ENCODE measurements at places on chromosomes 7 and 10.

DNA sequence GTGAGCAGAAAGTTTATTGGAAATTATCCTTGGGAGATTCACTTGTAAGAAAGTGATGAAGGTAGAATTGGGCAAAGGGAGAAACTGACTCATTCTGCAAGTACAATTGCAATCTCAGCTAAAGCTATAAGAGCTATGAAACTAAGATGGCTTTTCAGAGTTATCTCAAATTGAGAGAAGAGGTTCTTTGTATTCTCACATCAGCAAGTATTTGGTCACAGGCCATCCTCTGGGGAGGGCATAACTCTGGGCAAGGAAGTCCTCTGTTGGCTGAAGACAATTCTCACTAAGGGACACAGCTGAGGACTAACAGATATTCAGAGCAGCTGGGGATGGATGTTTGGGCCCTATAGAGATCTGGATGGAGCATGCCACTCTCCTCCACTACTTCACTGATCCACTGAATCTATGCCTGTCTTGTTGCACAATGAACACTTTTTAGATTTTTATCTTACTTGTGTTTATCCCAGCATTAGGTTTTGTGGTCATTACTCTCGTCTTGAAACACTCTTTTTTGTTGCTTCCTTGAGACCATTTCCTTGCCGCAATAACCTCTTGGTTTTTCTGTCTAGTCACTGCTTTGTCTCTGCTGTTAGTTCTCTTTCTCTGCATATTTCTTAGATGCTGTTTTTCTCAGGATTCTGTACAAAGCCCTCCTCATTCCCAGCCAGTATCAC, 115.1 kb downstream of the GNAI1 start:
- no peaks in the 10 kb centered on the region for H3K27me3 ChIP-seq
- H3K4me3 ChIP-seq = no peak overlapping the region
- H3K36me3 ChIP-seq = no peaks in the 10 kb centered on the region
- no peak overlapping the region for H3K27ac ChIP-seq
- no peak for DNase-seq
- no peaks in the 10 kb centered on the region for H3K4me1 ChIP-seq

DNA sequence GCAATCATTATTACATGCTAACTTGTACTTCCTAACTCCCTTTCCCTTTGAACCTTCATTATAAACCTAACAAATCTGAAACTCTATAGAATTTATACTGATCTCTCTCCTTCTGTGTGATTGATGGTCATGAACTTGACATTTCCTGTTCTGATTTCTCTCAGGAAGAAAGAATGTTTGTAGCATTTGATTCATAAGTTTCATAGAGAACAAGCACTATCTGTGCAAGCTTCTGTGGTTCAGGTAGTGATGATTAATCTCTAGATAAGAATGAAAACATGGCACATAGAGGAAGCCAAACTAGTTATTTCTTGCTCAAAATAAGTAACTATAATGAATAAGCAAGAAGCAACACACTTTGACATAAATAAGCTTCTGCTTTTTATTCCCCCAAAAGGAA, 34.2 kb downstream of the TFPI2 start:
- no peaks in the 10 kb centered on the region for H3K27me3 ChIP-seq
- no peak for DNase-seq
- no peaks in the 10 kb centered on the region for H3K36me3 ChIP-seq
- H3K4me1 ChIP-seq = no peaks in the 10 kb centered on the region
- no peak overlapping the region for H3K4me3 ChIP-seq

DNA sequence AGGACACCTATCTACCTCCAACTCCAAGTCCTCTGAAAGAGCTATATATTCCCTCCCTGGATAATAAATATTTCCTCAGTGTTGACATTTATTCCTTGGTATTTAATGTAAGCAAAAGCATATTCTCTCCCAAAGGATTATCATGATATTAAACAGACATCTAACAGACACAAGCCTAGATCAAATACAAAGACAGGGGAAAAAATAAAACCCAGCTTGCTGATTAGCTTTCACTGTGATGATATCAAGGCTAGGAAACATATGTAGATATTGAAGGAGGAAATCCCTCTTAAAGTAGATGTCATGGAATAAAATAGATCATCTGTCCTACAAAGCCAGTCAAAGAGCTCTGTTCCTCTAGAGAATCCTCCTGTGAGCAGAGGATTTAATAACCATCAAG, 95.2 kb downstream of the CRPPA start:
- H3K27ac ChIP-seq = no peak overlapping the region
- no peaks in the 10 kb centered on the region for H3K36me3 ChIP-seq
- H3K4me3 ChIP-seq = no peak overlapping the region
- H3K4me1 ChIP-seq = peaks cover 8% of the 10 kb centered on the region
- no peak for DNase-seq

- no peaks in the 10 kb centered on the region for H3K27me3 ChIP-seq
- peaks cover 20% of the 10 kb centered on the region for H3K4me1 ChIP-seq
Observed at GRCh38 chr7:143304938-143305337, 11.0 kb upstream of the CLCN1 start.

DNA sequence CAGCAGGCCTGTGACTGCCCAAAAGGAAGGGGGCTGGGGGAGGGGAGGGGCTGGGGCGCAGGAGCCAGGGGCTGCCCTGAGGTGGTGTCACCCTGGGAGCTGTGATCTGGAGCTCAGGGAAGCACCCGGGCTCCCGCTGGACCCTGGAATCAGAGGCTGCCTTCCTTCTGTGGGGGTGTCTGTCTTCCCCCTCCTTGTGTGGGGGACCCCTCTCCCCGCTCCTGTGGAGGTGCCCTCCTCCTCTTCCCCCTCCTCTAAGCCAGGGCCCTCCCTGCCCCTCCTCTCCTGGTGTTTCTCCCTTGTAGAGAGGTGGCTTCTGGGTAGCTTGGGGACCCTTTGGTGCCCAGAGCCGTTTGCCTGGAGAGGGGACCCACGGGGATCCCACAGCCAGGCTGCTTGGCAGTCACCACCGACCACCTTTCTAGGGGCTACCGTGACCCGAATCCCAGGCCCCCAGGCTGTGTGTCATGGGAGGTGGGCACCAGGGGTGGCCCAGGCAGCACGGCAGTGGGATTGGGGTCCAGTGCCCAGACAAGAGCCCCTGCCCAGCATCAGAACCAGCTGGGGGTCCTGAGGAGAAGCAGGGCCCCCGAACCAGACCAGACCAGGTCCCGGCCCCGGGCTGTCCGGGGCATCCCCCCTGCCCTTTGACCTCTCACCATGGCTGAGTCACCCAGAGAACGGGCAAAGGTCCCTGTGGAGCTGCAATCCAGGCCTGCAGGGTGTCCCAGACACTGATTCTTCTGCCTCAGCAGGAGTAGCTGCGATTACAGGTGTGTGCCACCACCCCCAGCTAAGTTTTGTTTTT, 741 bp downstream of the PRAP1 start:
- no peak overlapping the region for H3K4me3 ChIP-seq
- H3K27me3 ChIP-seq = peaks cover 28% of the 10 kb centered on the region
- DNase-seq = no peak

DNA sequence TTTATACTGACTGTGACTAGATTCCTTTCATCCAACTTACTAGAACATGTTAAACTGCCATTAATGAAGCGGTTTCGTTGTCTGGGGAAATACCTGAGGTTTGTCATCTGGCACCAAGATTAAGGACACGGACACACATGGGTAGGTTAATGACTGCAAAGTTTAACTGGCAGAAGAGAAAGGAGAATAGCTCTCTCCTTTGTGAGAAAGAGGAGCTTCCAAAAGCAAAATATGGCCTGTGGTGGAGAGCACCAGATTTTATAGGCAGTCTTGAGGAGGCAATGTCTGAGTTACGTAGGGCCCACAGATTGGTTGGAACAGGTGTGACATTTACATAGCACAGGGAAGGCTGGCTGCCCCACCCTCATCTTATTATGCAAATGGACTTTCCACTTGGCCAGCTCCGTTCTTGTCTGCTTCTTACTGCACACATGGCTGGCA, 1193.0 kb upstream of the CELF2 start:
- H3K36me3 ChIP-seq = no peaks in the 10 kb centered on the region
- no peak overlapping the region for H3K4me3 ChIP-seq
- DNase-seq = no peak
- H3K27ac ChIP-seq = no peak overlapping the region
- H3K4me1 ChIP-seq = no peaks in the 10 kb centered on the region

GRCh38 chr7:39531818-39532217, 34.4 kb upstream of the YAE1 start:
- H3K27me3 ChIP-seq = no peaks in the 10 kb centered on the region
- H3K36me3 ChIP-seq = no peaks in the 10 kb centered on the region
- H3K27ac ChIP-seq = no peak overlapping the region
- no peaks in the 10 kb centered on the region for H3K4me1 ChIP-seq
- DNase-seq = no peak
- no peak overlapping the region for H3K4me3 ChIP-seq

DNA sequence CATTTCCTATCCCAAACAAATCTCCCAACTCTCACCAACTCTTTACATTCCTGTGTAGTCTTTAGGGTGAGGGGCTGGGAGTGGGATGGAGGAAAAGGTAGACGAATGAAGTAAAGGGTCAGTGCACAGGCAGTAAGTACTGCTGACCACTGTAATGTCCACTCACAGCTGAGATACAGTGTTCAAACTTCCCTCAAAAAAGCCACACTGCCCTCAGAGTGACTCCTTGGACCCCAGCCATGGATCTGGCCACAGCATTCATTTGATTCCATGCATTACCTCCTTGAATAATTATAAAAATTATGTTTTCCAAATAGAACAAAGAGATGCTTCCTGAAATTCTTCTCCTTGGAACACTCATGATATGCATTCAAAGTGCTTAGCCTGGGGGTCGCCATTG, 19.8 kb upstream of the HIPK2 start:
- no peak overlapping the region for H3K4me3 ChIP-seq
- no peaks in the 10 kb centered on the region for H3K36me3 ChIP-seq
- H3K27ac ChIP-seq = no peak overlapping the region
- DNase-seq = no peak

GRCh38 chr10:73552819-73553715, 38.1 kb downstream of the USP54 start:
- no peaks in the 10 kb centered on the region for H3K27me3 ChIP-seq
- H3K27ac ChIP-seq = no peak overlapping the region
- DNase-seq = no peak
- no peaks in the 10 kb centered on the region for H3K4me1 ChIP-seq
- no peaks in the 10 kb centered on the region for H3K36me3 ChIP-seq
- no peak overlapping the region for H3K4me3 ChIP-seq

DNA sequence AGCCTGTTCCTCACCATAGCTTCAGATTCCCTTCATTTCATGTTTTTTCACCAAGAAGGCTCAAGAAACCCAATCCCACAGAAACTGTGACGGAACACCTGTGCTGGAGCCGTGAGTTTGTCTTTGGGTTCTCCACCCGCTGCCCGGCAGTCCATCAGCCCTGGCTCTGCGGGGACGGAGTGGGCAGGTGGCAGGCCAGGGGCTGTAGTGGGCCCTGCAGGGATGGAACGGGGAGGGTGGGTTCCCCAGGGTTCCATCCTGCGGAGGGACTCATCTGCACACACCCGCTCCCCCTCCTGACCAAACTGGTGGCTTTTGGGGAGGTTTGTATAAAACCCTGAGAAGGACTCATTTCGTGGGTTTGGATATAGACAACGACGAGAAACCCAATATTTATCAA, 15.0 kb downstream of the CYP17A1 start:
- H3K27me3 ChIP-seq = no peaks in the 10 kb centered on the region
- no peak for DNase-seq
- H3K36me3 ChIP-seq = no peaks in the 10 kb centered on the region
- peaks cover 3% of the 10 kb centered on the region for H3K4me1 ChIP-seq

DNA sequence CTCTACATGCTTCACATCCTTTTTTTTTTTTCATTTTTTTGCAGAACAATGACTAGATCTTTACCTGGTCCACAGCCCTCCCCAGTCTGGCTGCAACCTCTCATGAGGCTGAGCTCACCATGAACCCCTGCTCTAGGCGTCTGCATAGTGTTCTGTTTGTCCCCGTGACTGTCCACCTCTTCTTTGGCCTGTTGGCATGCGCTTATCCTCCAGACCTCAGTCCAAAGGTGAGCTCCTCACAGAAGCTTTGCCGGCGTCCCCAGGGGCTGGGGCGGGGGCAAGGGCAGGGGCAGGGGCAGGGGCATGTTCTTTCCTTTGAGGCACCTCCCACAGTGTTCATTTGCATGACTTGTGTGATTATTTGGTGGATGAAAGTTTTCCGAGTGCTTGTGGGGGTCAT, 218.4 kb upstream of the ZNF32 start:
- no peak overlapping the region for H3K4me3 ChIP-seq
- H3K27ac ChIP-seq = peak overlapping the region; percentile 85
- H3K27me3 ChIP-seq = no peaks in the 10 kb centered on the region
- no peaks in the 10 kb centered on the region for H3K36me3 ChIP-seq

DNA sequence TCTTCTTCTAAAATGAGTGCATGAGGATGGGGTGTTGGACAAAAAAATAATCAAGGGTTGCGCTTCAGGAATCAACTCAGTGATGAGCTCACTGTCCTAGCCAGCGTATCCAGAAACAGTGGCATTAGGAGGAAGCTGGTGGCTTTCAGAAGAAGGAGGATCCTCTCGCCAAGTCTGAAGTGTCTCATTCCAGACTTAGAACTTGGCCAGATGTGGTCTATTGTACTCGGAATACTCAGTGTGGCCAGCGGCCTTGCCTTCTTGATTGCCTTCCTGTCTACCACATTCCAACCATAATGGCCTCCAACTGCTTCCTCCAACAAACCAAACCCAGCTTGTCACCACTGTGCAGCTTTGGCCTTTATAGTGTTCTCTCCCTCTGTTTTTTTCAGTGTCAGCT, 732.4 kb downstream of the KCNMA1 start:
- H3K27me3 ChIP-seq = no peaks in the 10 kb centered on the region
- H3K4me1 ChIP-seq = no peaks in the 10 kb centered on the region
- DNase-seq = no peak

- no peaks in the 10 kb centered on the region for H3K36me3 ChIP-seq
- no peaks in the 10 kb centered on the region for H3K27me3 ChIP-seq
- no peak overlapping the region for H3K4me3 ChIP-seq
- no peak overlapping the region for H3K27ac ChIP-seq
Observed at GRCh38 chr7:44327981-44328380, 2.6 kb upstream of the CAMK2B start.

DNA sequence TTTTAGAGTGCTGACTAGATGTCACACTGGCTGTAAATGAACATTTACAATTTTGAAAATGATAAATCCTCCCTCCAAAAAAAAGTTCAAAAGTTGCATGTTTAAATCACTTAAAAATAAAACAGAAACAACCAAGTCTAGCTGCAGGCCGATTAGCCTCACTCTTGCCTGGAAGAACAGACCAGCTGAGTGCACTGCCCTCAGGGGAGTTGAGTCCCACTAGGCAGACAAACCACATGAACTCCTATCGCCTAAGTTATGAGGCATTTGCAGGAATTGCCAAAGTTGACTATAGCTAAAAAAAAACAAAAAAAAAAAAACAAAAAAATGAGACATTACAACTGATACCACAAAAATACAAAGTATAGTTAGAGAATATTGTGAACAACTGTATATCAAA, 510.0 kb downstream of the ANKRD7 start:
- no peak for DNase-seq
- H3K36me3 ChIP-seq = no peaks in the 10 kb centered on the region
- H3K27ac ChIP-seq = no peak overlapping the region
- no peaks in the 10 kb centered on the region for H3K27me3 ChIP-seq
- no peak overlapping the region for H3K4me3 ChIP-seq
- H3K4me1 ChIP-seq = no peaks in the 10 kb centered on the region

All from heart right ventricle (tissue), 16 donors.